ENCODE measurements at places on chromosomes 12 and 14.

DNA sequence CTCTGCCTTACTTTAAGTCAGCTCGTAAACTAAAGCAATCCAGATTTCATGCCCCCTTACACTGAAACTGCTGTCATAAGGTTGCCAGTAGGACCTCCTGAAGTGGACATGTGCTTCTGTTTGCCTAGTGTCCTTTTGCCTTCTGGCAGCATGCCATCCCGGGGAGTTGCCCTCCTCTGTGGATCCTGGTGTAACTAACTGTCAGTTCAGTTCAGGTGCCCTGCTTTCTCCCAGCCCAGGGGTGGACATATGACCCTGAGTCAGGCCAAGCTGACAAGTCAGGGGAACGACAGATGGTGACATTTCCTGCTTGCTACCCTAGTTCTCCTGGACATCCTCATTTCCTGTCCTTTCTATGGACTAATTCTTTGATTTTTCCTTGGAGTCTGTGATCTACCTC, 25.6 kb downstream of the AKAP6 start:
- no peak for DNase-seq

GRCh38 chr12:97666263-97666662, 203.7 kb downstream of the RMST start:
- no peak for DNase-seq

- DNase-seq = no peak
These were observed 5.7 kb downstream of the ADCY4 start for GRCh38 chr14:24329073-24329663.

GRCh38 chr14:88559852-88560251, 3.0 kb upstream of the ZC3H14 start:
- DNase-seq = no peak

GRCh38 chr14:101851736-101852405, 90.4 kb downstream of the PPP2R5C start:
- no peak for DNase-seq

DNA sequence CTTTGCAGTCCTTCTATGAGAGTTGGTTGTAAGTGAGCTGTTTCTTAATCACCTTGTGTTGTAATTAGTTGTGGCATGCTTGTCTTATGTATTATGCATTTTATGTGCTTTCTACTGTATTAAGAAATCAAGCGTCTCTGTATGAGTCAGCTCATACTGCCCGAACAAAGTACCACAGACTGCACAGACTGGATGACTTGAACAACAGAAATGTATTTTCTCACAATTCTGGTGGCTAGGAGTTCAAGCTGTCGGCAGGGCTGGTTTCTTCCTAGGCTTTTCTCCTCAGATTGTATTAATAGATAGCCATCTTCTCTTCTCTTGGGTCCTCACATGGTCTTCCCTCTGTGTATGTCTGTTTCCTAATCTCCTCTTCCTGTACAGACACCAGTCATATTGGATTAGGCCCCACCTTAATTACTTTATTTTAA, 77.7 kb downstream of the FLRT2 start:
- no peak for DNase-seq

DNA sequence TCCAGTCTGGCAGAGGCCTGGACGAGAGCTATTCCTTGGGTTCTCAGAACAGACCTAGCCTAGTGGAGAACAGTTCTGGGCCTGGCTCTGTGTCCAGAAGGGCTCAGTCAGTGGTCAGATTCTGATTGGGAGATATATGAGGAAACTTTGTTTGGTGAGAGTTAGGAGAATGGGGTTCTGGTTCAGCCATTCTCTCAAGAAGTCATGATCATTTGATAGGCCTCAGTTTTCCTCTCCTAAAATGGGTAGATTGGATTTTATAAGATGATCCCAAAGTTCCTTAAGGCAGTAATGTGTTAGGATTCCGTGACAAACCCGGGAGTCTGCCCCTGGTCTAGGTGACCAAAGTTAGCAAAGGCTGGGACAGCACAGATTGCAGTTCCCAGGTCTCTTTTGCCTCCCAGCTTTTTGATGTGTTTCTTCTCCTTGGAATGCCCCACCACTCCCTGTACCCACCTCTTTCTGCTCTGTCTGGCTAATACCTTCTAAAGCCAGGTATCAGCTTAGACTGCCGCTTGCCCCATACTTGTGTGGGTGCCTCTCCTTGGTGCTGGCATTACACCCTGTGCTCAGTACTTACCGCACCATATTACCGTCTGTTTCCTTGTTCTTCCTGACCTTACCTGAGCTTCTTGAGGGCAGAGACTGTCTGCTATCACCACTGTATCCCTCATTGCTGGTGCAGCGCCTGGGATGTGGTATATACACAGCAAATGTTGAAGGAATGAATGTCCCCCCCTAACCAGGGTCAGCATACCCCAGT, 25.5 kb downstream of the SUSD6 start:
- no peak for DNase-seq
